ENCODE measurements at places on chromosomes 5 and 9. TPM values are rescaled to one million over a fixed set of nuclear protein-coding genes. Genes with fewer than 3 reads are reported as not detected.
A peak's percentile ranks its signal among the peaks of the same experiment; 100 is the strongest.

DNA sequence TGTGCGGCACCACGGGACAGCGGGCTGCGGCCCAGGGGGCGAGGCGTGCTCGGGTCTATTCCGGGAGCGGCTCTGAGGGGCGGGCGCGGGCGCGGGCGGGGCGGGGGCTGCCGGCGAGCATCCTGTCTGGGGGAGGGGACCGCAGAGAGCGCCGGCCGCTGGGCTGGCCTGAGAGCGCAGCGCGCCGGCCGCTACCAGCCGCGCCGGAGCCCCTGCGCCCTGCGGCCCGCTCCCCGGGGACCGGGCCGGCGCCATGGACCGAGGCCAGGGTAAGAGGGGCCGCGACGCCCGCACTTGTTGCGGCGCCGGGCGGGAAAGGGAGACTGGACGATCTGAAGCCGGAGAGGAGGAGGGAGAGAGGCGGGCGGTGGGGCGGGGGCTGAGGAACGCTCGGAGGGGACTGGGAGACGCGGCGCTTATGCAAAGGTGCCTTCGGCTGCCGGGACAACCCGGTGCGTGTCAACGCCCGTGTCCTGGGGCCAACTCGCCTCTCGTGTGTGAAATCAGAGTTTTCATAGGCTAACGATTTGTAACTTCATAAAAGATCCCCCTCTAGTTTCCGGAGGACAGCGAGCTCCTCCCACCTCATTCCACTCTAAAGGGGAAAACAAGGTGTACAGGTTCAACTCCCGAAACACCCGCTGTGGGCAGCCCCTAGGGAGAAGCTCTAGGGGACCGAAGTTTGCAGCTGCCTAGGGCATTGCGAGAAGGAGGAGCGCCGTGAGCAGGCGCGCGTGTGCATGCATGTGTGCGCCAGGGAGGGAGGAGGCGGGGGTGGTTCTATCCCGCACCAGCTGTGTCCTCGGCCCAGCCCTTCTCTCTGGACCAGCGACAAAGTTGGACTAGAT lies at the start of gene AFAP1L1:
Gene AFAP1L1, plus strand, starts transcription at position 144 of the 848 bp plus-strand sequence. Its CDS starts 110 bp downstream, at position 254.
- DNase-seq: no peak

GRCh38 chr5:158152136-158152535 lies 293.2 kb upstream of the CLINT1 start:
- DNase-seq: no peak

- no peak for DNase-seq
Observed at GRCh38 chr9:113591899-113592625, 128.5 kb downstream of the RGS3 start.

DNA sequence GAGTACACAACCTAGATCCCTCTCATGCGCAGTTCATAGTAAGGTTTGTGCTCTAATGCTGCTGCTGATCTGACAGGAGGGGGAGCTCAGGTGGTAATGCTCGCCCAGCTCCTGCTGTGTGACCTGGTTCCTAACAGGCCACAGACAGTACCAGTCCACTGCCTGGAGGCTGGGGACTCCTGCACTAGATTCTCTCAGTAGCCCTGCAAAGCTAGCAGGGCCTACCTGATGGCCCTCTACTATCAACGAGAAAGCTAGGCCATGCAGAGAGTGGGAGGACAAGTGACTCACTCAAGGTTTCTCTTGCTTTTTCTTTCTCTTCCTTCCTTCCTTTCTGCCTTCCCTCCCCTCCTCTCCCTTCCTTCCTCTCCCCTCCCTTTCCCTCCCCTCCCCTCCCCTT lies 55.1 kb upstream of the TEX48 start:
- no peak for DNase-seq

DNA sequence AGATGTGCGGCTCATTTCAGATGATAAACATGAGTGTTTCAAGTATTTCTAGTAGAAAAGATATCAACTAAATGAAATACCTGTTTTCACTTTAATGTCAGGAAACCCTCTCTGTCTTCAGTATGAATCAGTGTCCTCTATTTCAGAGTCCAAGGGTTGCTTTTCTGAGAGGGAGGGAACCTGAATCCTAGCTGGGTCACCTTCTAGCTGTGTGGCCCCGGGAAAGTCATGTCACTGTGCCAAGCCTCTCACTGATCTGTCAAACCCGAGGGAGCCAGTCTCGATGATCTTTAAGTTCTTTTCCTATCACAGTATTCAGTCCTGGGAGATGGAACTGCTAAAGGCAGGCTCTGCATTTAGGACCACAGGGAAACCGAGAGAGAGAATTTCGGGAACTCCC lies 258.9 kb downstream of the NTRK2 start:
- DNase-seq: no peak

DNA sequence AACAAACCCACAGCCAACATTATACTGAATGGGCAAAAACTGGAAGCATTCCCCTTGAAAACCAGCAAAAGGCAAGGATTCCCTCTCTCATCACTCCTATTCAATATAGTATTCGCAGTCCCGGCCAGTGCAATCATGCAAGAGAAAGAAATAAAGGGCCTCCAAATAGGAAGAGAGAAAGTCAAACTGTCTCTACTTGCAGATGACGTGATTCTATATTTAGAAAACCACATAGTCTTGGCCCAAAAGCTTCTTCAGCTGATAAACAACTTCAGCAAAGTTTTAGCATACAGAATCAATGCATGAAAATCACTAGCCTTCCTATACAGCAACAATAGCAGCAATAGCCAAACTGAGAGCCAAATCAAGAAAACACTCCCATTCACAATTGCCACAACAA lies 333.7 kb upstream of the EDIL3 start:
- DNase-seq: no peak

- DNase-seq: no peak
Observed at GRCh38 chr9:128528445-128529160, 23.8 kb upstream of the SPTAN1 start.

DNA sequence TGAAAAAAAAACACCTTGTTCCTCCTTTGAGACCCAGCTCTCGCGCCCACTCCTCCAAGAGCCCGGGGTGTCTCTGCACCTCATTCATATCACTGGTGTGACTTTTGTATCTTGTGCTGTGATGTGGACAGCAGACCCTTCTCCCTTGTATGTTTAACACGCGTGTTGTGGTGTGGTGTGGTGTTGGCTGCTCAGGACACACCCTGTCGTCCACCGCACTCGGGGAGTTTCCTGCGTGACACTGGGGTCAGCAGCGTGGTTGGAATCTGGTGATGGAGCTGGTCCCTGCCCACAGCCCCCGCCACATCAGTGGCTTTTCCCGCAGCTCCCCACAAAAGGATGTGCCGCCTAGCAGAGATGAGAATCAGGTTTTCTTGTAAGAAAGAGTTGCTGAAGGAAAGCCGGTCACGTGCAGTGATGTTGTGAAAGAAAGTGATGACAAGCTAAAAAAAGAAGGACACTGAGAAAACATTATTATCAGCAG lies 61.5 kb downstream of the TENT4A start:
- no peak for DNase-seq

DNA sequence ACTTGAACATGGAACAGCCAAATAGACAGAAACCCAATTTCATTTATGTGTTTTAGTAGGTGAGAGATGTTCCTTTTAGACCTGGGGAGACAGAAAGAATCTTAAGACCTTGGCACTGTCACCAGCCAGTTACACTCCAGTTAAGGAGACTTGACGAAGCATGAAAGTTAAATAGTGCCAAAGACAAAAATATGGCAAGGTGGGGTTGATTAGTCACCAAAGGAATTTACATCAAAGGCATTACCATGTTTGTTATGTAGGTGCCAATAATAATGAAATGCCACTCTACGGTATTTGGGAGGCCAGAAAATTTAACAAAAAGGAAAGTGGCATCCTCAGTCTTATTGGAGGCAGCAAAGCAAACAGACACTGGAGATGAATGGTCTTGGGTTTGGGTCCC lies 9.2 kb upstream of the IL12B start:
- DNase-seq: peak; percentile 47

The PRSS3 gene
- polyA plus RNA-seq: 127 TPM

The GDNF gene
- 0.62 TPM for polyA plus RNA-seq

The HAPLN1 gene
- not detected for polyA plus RNA-seq

The UGCG gene
- 10.6 TPM for polyA plus RNA-seq

The CDX1 gene
- polyA plus RNA-seq: not detected
